ENCODE measurements at places on chromosomes 6 and 20. TPM values are rescaled to one million over a fixed set of nuclear protein-coding genes. Genes with fewer than 3 reads are reported as not detected.

DNA sequence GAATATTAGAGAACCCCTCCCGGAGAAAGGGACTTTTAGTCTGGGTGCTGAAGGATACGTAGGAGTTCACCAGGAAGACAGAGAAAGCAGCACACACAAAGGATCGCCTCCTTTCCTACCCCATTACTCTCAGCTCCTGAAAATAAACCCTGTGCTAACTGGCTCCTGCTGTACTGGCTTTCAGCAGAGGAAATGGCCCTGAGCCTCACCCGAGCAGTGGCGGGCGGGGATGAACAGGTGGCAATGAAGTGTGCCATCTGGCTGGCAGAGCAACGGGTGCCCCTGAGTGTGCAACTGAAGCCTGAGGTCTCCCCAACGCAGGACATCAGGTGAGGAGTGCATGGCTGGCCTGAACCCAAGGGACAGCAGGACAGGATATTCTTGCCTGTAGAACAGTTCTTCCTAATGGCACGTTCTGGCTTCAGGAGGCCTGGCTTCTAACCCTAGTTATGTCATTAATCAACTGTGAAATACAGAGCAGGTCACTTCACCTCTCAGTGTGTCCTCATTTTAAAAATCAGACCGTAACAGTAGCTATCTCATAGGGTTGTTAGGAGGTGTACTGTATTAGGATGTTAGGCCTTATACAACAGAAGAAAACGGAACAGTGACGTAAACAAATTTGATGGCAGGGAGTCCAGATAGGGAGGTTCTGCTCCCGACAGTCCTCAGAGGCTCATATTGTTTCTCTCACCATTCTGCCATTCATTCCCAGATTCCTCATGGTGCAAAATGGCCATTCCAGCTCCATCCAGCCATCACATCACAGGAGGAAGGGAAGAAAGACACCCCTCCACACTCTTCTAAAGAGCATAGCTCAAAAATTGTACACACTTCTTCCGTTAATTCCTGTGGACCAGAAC, 1.8 kb downstream of the RBCK1 start:
- peak overlapping the region; percentile 96 for H3K4me3 ChIP-seq
- H3K4me1 ChIP-seq, result peaks cover 30% of the 10 kb centered on the region
- H3K27ac ChIP-seq, result peak overlapping the region; percentile 86
- peaks cover 18% of the 10 kb centered on the region for H3K36me3 ChIP-seq
- no peak for DNase-seq
- H3K27me3 ChIP-seq, result no peaks in the 10 kb centered on the region

DNA sequence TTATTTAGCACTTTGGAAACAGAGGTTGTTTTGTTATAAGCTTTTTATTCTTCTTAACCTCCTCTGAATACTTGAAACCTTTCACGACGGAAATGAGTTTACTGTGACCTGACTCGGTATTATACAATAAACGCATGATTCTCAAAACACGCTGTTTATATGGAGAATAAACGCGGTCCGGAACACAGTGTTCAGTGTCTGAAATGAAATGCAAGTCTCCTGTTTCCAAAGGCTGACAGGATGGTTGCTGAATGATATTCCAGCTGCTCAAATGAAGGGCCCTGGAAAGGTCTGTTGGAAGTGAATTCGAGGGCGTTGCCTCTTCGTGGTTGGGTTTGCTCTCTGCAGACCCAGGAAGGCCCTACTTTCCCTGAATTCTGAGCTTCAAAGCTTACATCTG, 83.4 kb downstream of the RSPH3 start:
- H3K27ac ChIP-seq, result no peak overlapping the region
- H3K27me3 ChIP-seq, result no peaks in the 10 kb centered on the region
- peaks cover 4% of the 10 kb centered on the region for H3K4me1 ChIP-seq
- DNase-seq, result no peak
- H3K4me3 ChIP-seq, result no peak overlapping the region
- no peaks in the 10 kb centered on the region for H3K36me3 ChIP-seq

DNA sequence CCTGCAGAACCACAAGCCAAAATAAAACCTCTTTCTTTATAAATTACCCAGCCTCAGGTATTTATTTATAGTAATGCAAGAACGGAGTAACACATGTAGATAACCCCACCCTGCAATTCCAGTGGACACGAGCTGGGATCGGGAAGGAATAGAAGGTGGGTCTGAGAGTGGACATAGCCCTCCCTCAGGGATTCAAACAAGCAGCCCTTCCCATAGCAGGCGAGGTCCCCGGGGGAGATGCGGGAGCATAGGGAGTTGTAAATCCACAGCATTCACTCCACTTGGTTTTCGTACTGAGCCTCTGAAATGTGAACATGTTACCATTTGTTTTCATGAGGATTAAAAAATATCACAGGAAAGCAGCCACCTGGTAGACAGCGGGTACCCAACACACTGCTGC, 312.6 kb downstream of the CDH4 start:
- H3K36me3 ChIP-seq, result no peaks in the 10 kb centered on the region
- no peak overlapping the region for H3K4me3 ChIP-seq
- no peak for DNase-seq
- H3K4me1 ChIP-seq, result no peaks in the 10 kb centered on the region
- H3K27ac ChIP-seq, result no peak overlapping the region
- no peaks in the 10 kb centered on the region for H3K27me3 ChIP-seq

DNA sequence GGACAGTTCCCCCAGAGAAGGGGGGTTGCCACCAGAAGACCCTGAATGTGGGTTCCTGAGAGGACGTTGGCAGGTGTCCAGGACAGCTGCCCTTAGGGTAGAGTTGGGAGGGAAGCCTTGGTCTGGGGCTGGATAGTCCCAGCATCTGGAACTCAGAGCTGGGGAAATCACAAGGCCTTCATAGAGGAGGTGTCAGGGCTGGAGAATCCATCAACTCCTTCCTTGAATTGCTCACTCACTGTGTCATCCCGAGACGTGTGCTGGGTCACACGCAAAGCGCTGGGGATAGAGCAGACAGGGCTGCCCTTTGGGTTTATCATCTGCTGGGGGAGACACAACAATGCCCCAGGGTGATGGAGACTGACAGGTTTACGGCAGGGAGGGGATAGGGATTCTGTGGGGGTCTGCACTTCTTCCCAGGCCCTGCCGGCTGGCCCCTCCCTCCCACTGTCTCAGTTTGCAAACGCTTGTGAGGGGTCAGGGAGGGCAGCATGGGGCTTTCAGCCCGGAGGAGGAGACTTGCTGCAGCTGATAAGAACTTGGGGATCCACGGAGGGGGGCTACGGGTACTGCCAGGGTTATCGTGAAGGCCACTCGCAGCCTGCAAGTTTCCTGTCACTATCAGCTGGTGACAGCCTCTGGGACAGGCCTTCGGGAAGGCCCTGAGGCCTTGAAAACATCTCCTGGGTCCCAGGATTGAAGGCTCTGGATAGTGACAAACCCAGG, 18.6 kb downstream of the RBM38 start:
- H3K36me3 ChIP-seq, result no peaks in the 10 kb centered on the region
- H3K4me1 ChIP-seq, result no peaks in the 10 kb centered on the region
- H3K27me3 ChIP-seq, result peaks cover 23% of the 10 kb centered on the region
- no peak for DNase-seq
- H3K4me3 ChIP-seq, result no peak overlapping the region

DNA sequence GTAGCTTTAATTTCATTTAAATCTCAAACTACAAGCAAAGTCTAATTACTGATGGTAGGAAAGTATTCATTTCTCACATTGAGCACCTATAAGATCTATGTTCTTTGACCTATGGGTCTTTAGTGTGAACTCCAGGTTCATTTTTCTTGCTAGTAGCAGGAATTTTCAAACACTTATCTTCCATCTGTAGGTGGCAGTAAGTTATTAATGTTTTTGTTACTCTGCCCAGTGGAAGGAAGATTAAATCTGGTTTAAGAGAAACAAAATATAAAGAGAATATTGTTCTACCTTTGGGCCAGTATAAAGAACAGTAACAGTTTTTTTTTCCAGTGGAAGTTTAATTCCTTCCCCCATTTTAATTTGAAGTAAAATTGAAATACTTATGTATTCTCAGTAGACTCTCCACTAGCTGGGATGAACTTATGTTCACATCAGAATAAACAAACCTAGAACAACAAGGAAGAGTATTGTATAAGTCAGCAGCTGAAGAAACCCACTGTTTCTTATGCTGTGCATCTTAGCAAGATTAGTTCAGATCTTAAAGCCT, 328.2 kb downstream of the PHF3 start:
- no peaks in the 10 kb centered on the region for H3K4me1 ChIP-seq
- H3K27ac ChIP-seq, result no peak overlapping the region
- no peaks in the 10 kb centered on the region for H3K27me3 ChIP-seq

DNA sequence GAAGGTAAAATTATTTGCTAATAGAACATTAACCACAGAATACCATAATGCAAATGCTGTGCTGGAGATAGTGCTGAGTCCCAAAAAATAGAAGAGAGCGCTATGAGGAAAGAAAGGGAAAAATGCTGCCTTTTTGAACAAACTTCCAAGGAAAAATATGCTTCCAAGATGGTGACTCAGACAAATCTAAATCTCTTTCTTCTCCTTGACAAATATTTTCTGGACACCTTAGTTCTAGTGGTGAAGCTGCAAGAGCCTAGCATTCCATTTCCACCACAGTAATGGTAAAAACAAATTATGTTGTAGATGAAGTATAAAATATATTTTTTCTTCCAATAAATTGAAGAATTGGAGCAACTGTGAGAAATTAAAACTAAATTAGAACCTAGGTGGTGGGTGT, 155.6 kb upstream of the TBX18 start:
- H3K4me3 ChIP-seq, result no peak overlapping the region
- DNase-seq, result no peak
- H3K4me1 ChIP-seq, result no peaks in the 10 kb centered on the region
- H3K27ac ChIP-seq, result no peak overlapping the region
- no peaks in the 10 kb centered on the region for H3K36me3 ChIP-seq
- H3K27me3 ChIP-seq, result no peaks in the 10 kb centered on the region

DNA sequence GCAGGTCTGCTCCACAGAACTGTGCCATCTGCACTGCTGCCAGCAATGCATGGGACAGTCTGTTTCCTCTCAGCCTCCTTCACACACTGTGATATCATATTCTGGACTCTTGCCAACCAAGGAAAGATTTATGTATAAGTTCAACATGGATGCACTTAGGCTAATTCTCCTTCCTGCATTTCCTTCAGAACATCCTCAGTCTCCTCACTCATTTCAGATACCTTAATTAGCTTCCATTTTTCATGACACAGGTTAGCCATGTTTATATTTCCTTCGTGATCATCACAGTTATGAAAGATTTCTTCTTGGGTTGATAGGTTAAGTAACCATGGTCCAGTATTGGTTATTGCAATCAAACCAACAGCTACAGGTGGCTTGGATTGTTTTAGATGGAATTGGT, 46.4 kb upstream of the DDR1 start:
- no peaks in the 10 kb centered on the region for H3K27me3 ChIP-seq
- H3K36me3 ChIP-seq, result no peaks in the 10 kb centered on the region
- peaks cover 6% of the 10 kb centered on the region for H3K4me1 ChIP-seq
- H3K27ac ChIP-seq, result no peak overlapping the region
- H3K4me3 ChIP-seq, result no peak overlapping the region

GRCh38 chr6:83113258-83113657, 45.8 kb downstream of the DOP1A start:
- peaks cover 4% of the 10 kb centered on the region for H3K4me1 ChIP-seq
- DNase-seq, result no peak
- H3K27me3 ChIP-seq, result no peaks in the 10 kb centered on the region
- no peak overlapping the region for H3K27ac ChIP-seq
- H3K4me3 ChIP-seq, result no peak overlapping the region

DNA sequence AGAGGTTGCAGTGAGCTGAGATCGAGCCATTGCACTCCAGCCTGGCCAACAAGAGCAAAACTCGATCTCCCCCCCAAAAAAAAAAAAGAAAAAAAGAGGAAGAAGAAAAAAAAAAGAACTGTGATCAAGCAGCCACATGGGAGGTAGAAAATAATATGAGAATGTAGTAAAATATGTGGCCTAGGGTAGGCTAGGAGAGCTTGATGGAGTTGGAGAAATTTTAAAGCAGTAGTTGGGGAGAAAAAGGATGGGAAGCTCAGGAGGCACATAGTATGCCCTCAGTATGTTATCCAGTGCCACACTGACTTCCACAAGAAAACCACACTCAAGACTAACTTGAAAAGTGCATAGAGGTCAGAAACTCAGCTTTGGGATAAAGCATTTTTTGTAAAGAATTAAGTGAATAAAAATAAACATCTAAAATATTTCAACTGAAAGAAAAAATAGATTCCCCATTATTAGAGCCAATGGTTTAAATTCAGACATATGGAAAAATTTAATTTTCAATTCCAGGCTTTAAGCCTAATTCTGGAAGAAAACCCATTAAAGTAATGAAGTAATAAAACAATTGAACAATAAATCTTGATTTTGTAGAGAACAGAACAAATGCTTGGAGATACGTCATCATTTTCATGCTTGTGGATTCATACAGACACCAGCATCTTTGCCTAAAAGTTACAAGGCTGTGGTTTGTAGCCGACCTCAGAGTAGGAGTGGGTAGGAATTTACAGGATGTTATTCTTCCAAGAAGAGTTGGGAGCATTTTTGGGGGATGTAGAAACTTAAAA, 34.7 kb downstream of the PLEKHG1 start:
- no peak overlapping the region for H3K27ac ChIP-seq
- H3K27me3 ChIP-seq, result no peaks in the 10 kb centered on the region
- no peaks in the 10 kb centered on the region for H3K4me1 ChIP-seq
- no peaks in the 10 kb centered on the region for H3K36me3 ChIP-seq

DNA sequence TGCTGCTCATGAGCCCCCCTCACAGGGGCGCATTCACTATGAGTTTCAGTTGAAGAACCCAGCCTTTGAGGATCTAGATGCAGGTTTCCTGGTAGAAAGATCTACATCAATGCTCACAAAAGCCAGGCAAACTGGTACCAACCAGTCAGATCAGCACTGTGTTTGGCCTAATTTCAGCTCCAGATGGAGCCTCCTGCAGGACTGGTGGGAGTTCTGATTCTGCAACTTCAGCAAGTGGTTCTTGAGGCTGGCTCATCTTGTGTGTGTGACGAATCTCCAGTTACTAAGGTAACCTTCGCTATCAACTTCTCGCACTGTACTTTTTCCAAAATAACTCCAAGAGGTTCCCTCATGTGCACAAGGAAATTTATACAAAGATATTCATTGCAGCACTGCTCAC, 118.8 kb downstream of the ZMYND8 start:
- H3K27ac ChIP-seq, result no peak overlapping the region
- no peak overlapping the region for H3K4me3 ChIP-seq
- no peaks in the 10 kb centered on the region for H3K27me3 ChIP-seq
- no peak for DNase-seq

The SLC22A16 gene
- polyA plus RNA-seq, result not detected

DNA sequence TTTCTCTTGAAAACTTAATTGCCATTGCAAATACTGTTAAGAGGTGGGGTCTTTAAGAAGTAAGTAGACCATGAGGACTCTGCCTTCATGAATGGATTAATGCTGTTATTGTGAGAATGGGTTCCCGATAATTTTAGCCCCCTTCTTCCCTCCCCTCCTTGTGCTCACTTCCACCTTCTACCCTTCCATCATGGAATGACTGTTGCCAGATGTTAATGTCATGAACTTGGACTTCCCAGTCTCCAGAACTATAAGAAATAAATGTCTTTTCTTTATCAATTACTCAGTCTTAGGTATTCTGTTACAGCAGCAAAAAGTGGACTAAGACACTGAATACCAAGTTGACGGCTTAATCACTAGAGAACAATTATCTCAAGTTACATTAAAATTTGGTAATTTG, 5.8 kb upstream of the FOXQ1 start:
- H3K36me3 ChIP-seq, result no peaks in the 10 kb centered on the region
- H3K27me3 ChIP-seq, result no peaks in the 10 kb centered on the region
- DNase-seq, result no peak
- H3K4me1 ChIP-seq, result peaks cover 7% of the 10 kb centered on the region
- H3K4me3 ChIP-seq, result no peak overlapping the region

The BHLHE23 gene
- polyA plus RNA-seq, result not detected

GRCh38 chr20:22575087-22575721, 9.2 kb downstream of the FOXA2 start:
- H3K4me1 ChIP-seq, result peaks cover 3% of the 10 kb centered on the region
- H3K27me3 ChIP-seq, result peaks cover 80% of the 10 kb centered on the region
- no peaks in the 10 kb centered on the region for H3K36me3 ChIP-seq
- H3K27ac ChIP-seq, result no peak overlapping the region

The GPLD1 gene
- polyA plus RNA-seq, result 0.01 TPM
